ENCODE measurements at places on chromosomes 7 and 10.
A peak's percentile ranks its signal among the peaks of the same experiment; 100 is the strongest.

DNA sequence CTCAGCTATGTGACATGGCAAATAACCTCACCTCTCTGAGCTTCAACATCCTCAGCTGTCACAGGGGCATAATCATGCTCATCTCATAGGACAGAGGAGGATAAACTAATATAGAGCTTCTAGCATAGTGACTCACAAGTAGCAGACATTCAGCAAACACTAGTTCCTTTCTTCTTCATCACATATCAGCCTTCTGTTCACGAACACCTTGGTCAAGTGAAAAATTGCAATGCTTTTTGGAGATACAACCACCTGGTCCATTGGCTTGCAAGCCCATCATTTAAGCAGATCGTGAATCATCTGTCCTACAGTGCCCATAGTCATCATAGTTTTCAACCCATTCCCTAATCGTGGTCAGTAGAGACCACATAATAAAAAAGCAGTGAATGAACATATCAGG lies 277.9 kb upstream of the YAE1 start:
- DNase-seq, result no peak

DNA sequence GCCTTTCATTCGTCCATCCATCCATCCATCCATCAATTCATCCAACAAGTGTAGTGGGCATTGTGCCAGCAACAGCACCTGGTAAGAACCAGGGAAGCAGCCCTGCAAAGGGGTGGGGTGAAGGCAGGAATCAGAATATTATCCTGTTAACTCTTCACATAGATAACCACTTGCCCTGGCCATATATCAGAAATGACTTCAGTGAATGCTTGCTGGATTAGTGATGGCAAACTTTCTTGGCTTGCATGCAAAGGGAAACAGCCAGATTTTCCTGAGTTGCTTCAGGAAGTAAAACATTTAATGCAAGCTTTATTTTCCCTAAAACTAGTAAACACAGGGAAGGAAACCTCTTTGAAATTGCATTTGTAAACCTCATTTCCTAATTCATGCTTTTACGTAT lies 743 bp downstream of the OR2A5 start:
- DNase-seq, result peak; percentile 23

- no peak for DNase-seq
Observed at GRCh38 chr10:2414562-2414961, 652.8 kb upstream of the PFKP start.

GRCh38 chr7:96089511-96089910 lies 232.4 kb downstream of the SLC25A13 start:
- DNase-seq, result no peak

DNA sequence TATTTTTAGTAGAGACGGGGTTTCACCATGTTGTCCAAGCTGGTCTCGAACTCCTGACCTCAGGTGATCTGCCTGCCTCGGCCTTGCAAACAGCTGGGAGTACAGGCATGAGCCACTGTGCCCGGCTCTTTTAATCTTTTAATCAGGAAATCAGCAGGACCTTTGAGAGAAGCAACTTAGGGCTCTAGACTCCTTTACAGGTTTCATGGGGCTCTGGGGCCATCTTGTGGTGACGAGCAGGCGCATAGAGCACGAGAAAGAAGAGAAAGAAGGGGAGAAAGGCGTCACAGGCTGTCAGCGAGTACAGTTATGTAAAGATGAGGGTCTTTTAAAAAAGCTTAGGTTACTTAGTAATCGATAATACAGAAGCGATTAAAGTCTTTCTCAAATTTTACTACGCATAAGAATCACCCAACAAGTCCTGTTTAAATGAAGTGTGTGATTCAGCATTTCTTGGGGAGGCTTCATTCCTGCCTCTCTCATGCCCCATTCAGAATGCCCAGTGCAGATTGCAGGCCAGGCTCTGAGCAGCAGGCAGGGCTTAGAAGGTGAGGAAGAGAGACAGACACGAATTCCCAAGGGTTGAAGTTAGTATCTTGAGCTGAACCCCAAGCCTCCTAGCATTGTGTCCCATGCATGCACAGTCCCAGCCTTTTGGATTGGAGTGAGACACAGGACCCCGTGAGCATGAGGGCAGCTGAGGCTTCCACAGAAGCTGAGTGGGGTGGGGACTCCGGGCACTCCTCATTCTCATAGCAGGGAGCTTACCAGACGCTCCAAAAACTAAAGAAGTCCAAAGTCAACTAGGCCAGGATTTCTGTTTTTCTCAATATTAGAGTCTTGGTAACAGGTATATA lies 23.6 kb upstream of the PFKP start:
- peak; percentile 66 for DNase-seq

DNA sequence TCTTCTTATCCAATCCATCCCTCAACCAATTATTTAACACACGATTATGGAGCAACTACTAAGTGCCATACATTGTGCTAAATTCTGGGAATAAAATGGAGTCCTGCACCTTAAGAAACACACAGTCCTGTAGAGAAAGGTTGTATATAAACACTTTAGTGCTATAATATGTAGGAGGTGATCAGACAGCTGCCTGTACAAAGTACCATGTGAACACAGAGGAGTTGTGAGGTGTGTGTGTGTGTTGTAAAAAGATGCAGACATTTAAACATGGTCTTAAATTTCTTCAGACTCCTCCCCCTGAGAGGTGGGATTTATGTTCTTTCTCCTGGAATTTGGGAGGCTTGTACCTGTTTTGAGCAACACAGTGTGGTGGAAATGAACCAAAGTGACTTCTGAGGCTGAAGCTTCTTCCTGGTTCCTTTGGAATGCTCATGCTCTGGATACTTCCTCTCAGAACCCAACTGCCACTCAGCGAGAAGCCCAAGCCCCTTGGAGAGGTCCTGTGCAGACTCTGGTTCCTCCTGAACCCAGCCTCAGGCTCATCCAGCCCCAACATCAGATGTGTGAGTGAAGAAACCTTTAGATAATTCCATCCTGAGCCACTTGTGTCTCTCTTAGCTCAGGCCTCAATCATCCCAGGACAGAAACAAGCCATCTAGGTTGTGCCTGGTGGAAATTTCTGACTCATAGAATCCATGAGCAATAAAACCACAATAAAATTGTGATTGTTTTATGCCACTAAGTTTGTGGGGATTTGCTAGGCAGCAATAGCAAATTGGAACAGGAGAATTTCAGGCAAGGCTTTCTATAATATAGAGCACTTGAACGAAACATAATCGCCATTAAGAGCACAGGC lies 161.2 kb upstream of the FAM3C start:
- DNase-seq, result no peak

DNA sequence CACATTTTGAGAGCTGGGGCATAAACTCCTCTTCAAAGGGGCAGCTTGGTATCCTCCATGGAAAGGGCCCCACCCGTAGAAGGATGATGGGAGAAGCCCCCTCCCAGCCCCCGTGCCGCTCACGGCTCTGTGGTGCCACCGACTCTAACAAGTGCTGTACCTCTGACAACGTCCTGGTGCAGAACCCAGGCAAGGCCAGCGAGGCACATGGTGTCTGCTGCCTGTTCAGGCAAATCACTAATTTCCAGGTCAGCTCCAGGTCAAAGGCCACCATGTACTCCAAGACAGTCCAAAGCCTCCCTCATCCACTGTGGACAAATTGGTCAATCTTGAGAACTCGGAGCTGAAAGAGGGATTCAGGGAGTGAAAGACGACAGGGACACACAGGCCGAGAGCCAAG lies 11.4 kb upstream of the CNPY1 start:
- no peak for DNase-seq

DNA sequence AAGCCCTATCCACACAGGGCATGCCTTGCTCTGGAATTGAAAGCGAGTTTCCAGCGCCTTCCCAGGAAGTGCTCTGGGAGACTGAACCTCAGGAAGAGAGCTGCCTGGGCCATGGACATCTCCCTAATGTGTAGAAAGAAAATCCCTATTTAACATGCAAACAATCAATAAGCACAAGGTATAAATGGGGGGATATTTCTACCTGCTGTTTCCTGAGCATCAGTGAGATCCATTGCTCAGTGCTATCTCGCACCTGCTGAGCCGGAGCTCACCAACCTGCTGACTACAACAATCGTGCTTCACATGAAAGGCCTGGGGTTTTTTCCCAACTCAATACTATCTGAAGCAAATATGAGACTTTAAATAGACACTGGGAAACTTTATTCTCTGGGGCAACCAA lies 584.0 kb downstream of the GLRX3 start:
- no peak for DNase-seq

DNA sequence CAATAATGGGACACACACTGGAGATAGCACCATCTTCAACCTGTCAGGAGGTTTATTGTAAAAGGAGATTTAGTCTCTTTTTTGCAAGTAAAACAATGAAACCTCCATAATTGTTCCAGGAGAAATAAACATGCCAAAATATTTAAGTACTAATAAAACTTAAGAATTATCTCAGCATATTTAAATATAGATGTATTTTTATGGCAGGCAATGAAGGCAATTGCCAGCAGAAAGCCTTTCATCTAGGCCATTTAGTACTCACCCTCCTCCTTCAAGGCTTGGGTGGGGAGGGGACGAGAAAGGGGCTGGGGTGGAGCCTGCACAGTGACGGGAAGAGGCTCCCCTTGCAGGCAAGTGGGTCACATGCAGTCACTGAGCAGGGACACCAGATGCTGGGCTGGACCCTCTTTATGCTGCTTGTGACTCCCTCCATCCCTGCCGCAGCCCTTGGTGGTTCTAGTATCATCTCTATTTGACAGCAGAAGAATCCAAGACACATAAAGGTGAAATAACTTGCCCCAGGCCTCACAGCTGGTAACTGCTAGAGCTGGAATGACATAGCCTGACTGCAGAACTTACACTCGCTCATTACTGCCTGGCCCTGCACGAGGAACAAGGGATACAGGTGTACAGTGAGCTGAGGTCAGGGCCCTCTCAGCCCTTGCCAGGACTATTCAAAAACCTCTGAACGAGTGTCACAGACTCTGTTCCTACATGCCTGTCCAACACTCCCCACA lies 449.5 kb upstream of the ZMIZ1 start:
- DNase-seq, result no peak

DNA sequence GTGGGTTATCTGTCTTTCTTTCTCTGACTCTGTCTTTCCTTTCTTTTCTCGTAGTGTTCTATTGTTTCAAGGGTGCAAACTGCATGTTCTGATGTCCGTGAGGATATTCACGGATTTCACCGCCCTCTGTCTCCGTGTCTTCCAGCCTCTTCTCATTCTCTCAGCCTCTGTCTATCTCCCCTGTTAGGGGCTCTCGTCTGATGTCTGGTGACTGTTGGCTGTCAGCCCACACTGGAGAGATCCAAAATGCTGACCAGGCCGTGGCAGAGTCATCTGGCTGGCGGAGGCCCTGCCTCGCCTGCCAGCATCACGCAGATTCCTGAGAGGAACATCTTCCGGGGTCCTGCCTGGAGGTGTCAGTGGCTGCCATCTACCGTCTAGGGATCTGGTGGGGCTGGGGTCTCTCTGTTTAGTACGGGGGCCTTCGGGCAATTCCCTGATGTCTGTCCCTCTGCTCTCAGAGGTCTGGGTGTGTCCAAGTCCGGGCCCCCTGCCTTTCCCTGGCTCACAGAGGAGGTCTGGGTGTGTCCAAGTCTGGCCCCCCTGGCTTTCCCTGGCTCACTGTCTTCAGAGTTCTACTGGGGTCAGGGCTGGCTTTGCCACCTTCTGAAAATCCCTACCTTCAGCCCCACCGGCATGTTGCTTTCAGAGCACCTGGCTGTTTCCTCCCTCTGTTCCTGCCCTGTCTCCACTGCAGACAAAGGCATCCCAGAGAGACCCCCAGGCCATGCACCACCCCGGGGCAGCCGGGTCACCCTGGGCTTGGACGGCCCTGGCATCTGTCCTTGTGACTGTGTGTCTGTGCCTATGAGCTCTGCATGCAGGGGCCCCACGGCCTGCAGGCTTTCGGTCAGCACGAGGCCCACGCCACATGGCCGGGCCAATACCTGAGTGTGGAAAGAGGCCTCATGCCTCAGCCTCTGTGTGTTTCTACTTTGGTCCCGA lies 14.0 kb upstream of the SCART1 start:
- DNase-seq, result no peak

DNA sequence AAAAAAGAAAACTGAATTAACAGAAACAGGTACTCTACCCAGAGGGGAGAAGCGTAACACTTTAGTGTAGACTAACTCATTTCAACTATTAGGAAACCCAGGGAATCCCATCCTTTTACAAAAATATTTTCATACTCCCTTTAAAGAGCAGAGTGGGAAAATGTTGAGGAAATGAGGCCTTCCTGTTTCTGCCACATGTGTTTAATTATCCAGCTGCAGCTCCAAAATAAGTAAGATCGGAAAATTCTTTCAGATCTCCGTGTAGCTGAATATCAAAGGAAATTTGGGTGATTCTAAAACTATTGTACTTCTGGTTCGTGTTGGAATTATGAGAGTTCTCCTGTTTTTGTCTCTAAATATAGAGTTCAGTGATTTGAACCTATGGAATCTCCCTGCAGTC lies 58.0 kb upstream of the CAV2 start:
- DNase-seq, result no peak

- DNase-seq, result no peak
Observed at GRCh38 chr10:94315024-94315451, 47.7 kb downstream of the NOC3L start.

DNA sequence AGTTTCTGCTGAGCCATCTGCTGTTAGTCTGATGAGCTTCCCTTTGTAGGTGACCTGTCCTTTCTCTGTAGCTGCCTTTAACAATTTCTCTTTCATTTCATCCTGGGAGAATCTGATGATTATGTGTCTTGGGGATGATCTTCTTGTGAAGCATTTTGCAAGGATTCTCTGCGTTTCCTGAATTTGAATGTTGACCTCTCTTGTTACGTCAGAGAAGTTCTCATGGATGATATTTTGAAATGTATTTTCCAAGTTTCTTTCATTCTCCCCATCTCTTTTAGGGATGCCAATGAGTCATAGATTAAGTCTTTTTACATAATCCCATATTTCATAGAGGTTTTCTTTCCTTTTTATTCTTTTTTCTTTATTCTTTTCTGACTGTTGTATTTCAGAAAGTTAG lies 184.2 kb upstream of the BET1 start:
- DNase-seq, result no peak

GRCh38 chr10:96124230-96125141 lies 5.6 kb upstream of the ZNF518A start:
- no peak for DNase-seq

DNA sequence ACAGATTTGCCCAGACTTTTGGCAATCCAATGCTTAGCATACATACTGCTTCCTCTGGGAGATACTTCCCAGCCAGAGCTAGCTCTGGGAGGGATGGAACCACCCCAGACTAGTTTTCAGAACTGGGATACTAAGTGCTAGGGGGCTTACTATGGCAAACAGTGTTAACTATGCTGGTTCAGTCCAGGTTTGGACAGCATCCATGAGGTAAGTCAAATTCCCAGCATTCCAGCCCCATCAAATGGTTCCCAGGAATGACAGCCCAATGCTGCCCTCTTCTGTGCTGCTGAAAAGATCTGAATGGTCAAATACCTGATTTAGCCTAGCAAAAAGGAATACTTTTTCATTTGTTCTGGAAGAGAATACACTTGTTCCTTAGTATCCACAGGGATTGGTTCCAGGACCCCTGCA lies 141.7 kb upstream of the CCDC6 start:
- DNase-seq, result no peak

- no peak for DNase-seq
Observed at GRCh38 chr10:124341768-124342135, 77.0 kb downstream of the OAT start.
